ENCODE measurements at places on chromosomes 6 and 20.

- no peak for DNase-seq
These were observed 2.0 kb downstream of the MYB start for GRCh38 chr6:135183002-135183531.

DNA sequence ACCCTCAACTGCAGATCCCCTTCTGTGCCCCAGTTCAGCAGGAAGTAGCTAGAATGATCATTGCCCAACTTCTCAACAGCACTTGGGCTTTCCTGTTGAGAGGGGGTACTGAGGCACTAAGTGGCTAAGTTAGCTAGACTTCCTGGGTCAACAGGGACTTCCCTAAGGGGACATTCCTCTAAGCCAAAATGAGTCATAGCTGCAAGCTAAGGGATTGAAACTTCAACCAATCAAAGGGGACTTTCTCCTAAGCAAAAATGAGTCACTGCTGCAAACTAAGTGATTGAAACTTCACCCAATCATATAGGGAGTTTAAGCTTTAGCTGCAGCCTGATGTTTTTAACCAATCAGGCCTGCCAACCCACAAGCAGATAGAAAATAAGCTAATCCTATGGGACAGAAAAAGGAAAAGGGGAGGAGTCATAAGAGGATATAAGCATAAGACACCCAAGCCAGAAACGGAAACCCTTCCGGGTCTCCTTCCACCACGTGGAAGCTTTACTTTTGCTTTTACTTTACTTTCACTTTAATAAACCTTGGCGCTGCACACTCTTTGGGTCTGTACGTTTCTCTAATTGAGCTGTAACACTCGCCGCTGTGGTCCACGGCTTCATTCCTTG, 659.0 kb upstream of the HS3ST5 start:
- DNase-seq, result no peak

- DNase-seq, result no peak
These were observed 97.8 kb downstream of the JARID2 start for GRCh38 chr6:15343490-15344191.

DNA sequence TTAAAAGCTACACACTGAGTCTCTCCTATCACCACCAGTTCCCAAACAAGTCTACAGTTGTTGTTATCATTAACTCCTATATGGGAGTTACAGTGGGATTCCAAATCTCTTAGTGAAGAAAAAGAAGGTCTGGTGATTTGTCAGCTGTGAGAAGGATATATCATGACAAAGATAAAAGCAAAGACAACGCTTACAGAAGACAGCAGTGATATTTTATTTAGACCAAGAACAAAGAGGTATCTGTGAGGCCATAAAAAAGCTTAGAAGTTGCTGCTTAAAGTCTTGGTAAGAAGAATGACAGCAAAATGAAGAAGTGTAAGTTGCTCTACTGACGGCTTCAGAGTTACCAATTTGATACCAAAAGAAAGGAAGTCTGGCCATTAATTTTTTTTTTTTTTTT, 47.2 kb downstream of the CHD6 start:
- DNase-seq, result no peak

DNA sequence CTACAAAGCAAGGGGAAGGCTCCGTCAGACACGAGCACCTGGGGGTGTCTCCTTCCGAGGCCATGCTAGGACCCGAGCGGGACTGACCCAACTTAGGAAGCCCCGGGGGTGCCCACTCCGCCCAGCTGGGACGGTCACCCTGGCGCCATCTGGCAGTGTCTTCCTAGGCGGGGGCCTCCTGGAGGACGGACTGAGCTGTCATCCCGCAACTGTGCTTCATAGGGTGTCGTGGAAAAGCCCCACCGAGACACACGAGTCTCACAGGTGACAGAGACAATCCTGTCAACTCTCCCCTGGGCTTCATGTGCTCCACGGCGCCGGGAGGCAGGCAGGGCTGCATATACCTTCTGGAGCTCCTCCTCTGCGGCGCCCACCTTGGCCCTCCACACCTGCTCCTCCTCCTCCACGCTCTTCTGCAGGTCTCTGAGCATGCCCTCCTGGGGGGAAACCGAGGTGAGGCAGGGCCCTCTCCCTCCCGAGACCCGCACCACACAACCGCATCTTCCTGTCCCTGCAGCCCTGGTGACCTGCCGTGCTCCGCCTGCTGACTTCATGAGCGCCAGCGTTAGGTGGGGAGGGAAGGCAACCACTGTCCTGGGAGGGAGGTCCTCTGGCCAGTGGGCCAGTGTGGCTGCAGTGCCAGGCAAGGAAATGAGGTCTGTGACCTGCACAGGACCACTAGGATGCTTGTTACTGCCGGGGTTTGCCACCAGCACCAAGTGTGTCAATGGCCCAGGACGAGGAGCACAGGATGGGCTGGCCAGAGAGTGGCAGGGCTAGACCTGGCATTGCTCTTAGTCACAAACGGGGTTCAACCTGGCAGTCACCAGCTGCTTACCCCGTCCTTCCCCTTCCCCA, 50.7 kb downstream of the DSTN start:
- DNase-seq, result no peak

GRCh38 chr6:71502956-71503355, 214.3 kb downstream of the OGFRL1 start:
- DNase-seq, result no peak
